ENCODE measurements at places on chromosomes 11 and 22.

DNA sequence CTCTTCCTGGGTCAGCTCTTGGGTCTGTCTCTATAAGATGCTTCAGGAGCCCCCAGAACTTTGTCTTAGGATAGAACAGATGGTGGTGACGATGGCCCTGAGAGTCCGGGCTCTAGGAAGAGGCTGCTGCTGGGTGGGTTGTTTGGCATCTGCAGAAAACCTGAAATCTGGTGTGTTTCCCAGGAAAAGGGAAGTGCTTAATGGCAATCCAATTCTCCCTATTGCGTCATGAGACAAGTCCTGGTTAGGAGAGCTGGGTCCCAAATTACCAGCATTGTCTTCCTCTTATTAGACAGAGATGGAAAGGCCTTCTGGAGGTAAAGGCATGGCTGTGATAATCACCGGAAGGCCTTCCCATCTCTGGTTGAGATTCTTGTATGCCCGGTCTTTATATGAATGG, 48.9 kb upstream of the GRAMD1B start:
- DNase-seq: no peak

DNA sequence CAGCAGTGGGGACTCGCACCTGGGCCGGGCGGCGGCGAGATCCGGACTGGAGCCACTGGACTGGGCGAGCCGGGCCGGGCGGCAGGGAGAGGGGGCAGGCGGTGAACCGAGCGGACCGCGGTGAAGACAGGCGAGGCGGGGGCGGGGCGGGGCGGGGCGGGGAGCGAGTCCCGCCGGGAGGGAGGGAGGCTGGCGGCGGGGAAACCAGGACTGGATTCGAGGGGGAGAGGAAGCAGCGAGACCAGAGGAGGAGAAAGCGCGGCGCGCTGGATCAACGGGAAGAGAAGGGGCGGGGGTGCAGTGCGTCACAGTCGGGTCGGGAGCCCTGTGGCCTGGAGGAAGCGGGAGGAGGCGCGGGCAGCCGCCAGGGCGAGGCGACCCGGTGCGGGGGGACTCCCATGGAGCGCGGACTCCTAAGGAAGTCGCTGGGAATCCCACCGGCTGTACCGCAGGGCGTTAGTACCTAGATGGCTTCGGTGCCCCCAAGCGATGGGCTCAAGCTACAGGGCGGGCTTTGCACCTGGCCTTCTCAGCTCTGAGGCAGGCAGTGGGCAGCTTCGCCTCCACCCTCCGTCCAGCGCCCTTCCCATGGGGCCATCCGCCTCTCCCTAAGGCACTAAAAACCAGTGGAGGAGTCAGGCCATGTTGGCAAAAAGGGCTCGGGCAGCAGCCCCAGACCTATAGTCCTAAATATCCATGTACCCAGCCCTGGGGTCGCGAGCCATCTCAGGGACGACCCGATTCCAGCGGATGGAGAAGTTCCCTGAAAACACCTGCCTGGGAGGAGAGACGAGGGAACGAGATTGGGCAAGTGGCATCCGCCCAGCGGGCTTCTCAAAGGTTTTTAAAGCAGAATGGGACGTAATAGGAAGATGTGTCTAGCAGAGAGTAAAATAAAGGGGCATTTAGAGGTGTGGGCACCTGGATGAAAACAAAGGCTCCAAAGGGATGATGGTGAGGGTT, at the start of gene TMEM121B:
Gene TMEM121B, minus strand, starts transcription at position 128 of the 963 bp plus-strand sequence. CDS start 233 bp downstream, outside the sequence.
- peak; percentile 44 for DNase-seq

DNA sequence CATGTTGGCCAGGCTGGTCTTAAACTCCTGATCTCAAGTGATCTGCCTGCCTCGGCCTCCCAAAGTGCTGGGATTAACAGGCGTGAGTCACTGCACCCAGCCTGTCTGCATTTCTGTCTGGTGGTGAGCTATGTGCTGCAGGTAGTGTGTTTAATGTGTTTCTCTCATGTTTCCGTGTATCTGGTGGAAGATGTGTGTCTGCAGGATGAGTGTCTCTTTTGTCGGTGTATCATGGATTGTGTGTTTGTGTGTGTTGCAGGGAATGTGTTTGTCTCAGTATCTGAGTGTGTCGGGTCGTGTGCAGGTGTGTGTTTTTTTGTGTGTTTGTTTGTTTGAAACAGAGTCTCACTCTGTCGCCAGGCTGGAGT, 16.1 kb downstream of the SCARF2 start:
- no peak for DNase-seq

- no peak for DNase-seq
Observed at GRCh38 chr22:23181721-23182308, 1.5 kb downstream of the BCR start.

DNA sequence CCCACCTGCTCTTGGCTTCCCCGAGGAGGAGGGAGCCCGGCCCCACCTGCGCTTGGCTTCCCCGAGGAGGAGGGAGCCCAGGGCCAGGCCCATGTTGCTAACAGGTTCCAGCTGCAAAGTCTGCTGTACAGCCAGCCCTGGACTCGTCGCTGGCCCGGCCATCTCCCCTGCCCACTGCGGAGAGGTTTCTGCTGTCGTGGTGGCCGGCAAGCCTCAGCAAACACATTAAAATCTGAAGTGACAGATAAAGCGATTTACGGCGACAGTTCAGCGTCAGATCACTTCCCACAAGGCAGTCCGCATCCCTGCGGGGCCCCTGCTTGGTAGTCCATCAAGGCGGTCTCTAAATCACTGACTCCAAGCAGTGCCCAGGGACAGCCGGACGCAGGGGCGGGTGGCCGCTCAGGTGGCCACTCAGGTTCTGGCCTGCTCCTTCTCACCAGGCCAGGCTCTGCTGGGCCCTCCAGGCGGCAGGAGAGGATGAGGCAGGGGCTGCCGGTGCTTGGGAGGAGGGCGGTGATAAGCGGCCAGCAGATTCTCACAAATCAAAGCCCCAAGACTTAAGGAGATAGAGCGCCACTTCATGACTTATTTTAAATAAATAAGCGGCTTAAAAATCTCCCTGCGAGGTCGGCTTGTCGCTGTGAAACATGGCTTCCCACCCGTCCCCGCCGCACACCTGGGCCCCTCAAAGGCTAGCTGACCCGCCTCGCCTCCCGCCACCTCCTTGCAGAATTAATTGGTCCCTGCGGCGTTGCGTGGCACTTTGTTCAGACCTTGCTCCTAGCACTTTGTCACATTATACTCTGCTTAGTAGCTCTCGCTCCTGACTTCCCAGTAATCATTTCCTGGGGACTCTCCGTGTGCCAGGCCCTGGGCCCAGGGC, 21.1 kb downstream of the MACROD1 start:
- DNase-seq: no peak

DNA sequence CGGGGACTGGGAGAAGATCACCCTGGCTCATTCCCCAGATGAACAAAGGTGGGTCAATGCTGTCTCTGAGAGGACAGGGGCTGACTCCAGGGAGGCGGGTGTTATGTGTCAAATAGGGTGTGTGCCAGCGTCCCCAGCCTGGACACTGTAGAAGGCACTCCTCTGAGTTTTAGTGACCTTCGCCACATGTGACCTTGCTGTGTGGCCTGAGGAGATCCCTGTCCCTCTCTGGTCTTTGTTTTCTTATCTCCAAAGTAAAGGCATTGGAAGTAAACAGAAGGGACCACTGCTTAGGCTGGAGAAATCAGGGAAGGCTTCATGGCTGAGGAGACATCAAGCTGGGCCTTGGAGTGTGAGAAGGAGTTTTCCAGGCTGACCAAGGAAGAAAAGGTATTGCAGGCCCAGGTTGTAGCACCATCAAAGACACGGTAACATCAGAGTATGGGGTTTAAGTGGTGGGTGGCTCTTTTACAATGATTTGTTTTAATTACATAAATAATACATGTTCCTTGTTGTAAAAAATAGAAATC, 74.4 kb downstream of the TP53I11 start:
- DNase-seq: no peak
